ENCODE measurements at places on chromosomes 2 and 18.
A peak's percentile ranks its signal among the peaks of the same experiment; 100 is the strongest.

DNA sequence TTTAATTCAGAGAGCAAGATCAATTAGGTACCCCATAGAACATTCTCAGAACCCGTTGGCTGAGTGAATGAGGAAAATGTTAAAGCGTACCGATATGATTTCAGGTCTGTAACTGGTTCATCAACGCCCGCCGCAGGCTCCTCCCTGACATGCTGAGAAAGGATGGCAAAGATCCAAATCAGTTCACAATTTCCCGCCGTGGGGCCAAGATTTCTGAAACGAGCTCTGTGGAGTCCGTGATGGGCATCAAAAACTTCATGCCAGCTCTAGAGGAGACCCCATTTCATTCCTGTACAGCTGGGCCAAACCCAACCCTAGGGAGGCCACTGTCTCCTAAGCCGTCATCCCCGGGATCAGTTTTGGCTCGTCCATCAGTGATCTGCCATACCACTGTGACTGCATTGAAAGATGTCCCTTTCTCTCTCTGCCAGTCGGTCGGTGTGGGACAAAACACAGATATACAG is 7.3 kb downstream of the TGIF1 start:
- DNase-seq: no peak

GRCh38 chr18:75107196-75107930 is 101.6 kb downstream of the PTGR3 start:
- no peak for DNase-seq

- no peak for DNase-seq
These were observed 27.6 kb upstream of the FANCL start for GRCh38 chr2:58268685-58269084.

DNA sequence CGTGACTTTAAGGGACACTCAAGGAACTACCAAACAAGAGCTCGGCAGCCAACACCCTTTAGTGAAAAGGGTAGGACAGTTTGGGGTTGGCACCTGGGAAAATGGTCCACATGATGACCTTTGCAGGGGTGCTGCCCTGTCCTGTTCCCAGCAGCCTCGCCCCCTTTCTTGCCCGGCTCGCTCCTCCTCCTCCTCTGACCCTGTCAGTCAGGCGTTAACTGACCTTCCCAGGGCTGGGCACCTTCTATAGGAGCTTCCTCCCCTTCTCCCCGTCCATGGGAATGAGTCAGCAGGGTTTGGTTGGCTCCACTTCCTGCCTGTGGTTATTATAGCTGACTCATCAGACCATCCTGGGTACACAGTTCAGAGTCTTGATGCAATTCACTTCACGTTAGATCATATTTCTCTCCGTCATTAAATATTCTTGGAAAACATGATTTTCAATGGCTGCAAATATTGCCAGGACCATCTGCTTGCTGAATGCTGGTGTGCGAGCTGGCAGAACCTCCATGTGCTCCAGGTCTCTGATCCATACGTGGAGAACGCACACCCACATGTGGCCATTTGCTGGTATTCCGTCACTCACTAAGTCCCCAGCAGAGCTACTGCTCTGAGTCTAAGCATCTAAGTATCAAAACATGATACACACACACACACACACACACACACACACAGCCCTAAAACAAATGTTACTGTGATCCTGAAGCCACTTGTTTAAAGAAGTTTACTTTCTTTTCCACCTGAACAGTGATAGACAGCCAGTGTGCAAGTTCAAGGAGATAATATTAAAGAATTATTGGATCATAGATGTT is 185.0 kb downstream of the ANAPC1 start:
- no peak for DNase-seq

- DNase-seq: no peak
These were observed 115.3 kb downstream of the FHOD3 start for GRCh38 chr18:36412778-36413177.

GRCh38 chr2:15645720-15646385 is 54.2 kb downstream of the DDX1 start:
- DNase-seq: no peak

GRCh38 chr2:208072250-208072892 is 47.0 kb upstream of the PLEKHM3 start:
- peak; percentile 20 for DNase-seq

- DNase-seq: no peak
These were observed 138.4 kb upstream of the MYO3B start for GRCh38 chr2:170039401-170040172.

DNA sequence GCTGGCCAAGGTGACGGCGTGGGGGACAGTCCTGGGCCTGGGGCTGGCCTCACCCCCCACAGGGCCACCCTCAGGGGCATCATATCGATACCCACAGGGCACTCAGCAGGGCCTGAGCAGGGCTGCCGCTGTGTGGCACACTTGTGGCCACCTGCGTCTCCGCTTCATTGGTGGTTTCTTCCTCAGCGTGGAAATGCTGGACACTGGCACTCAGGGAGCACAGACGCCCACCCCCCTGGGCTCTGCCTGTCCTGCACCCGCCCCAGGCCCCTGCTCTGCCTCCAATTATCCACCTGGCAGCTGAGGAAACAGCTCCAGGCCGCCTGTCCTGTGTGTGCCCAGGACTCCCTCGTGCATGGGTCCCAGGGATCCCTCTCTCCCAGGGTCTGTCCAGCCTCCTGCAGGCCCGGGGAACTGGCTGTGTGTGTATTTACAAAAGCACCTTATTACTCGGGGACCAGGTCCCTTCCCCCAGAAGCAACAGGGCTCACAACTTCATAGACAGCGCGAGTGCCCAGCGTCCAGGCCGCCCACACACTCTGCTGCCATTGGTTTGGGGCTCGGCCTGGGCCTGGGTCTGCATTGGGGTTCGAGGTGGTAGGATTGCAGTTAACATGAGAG is 13.1 kb downstream of the CROCC2 start:
- DNase-seq: no peak

- DNase-seq: no peak
These were observed 325.4 kb upstream of the LINC00305 start for GRCh38 chr18:64474255-64474654.

DNA sequence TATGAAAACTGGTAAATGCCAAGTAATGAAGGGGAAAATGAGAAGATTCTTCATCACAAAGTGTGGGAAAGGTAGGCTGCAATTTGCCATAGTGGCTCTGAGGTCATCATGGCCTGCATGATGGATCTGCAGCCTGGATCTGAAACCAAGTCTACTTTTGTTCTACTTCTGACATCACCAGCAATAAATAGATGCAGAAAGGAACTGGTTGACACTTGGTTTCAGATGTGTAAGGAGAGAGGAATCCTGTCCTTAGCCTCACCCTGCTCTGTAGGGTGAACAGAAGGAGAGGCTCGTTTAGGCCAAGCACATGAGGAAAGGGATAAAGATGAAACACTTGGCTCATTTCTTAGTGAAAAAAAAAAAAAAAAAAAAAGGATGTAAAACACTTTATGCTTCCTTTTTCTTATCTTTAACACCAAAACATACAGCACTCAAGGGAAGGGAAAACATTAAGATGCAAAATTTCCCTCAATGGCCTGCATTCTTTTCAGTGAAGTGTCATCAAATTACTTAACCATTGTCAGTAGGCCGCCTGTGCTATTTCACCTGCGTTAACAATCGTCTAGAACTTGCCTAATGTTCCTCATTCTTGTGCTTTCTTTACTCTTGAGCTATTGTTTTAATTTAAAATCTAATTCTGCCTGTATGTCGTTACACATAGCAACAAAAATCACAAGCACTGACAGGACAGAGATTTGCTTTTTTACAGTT is 3.9 kb downstream of the NEB start:
- peak; percentile 15 for DNase-seq

DNA sequence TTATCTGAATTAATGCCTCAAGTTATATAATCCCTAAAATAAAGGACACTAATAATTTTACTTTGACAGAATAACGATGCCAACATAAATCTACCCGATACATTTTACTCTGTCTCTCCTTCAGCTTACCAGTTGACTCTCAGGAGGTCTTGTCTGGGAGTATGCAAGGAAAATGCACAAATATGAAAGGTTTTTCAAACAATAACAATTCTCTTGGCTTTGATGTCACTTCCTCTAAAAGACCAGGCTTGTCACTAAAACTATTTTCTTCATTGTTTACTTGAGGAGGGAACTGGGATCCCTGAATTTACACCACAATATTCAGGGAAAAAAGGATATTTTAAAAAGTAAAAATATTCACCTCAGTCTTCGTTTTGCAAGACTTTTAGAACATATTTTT is 97.2 kb downstream of the SOS1 start:
- no peak for DNase-seq

DNA sequence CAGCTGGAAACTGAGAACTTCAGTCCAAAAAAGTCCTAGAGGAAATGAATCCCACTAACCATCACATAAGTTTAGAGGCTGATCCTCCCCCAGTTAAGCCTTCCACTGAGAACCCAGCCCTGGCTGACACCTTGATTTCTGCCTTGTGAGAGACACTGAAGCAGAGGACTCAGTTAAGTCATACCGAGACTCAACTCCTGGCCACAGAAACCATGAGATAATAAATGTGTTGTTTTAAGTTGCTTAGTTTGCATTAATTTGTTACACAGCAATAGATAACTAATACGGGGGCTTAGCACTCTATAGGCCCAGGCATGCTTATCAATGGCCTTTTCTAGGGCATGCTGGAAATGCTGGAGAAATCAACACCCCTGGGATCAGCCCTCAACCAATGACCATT is 3.4 kb upstream of the ADD2 start:
- no peak for DNase-seq

DNA sequence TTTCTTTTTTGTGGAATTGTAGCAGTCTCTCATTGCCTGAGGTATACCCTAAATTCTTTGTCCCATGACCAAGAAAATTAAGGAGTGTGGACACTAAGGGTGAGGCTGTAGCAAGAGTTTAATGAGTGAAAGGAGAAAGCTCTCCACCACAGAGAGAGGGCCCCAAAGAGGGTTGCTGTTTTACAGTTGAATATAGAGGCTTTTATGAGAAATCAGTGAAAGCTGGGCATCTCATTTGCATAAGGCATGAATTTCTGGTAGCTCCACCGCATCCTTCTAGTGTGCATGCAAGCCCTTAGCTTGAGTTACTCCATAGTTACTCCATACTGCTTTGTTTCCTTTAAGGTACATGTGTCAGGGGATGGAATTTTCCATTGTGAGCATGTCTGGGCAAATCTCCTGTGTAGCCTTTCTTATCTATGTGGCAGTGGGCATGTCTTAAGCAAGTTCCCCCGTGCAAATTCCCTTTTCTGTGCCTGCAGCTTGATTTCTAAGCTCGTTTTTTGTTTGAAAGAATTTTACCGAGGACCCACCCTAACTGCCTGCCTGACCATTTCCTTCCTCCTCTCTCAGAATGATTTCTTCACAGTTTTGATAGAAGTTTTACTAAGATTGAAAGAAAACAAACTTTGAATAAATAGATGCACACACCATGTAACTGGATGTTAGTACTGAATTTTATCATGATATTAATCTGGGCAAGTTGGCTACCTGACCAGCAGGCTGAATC is 218.9 kb downstream of the PARD3B start:
- no peak for DNase-seq

- DNase-seq: no peak
These were observed 25.9 kb downstream of the MBD5 start for GRCh38 chr2:148046802-148047201.

GRCh38 chr2:107334306-107334705 is 448.3 kb upstream of the ST6GAL2 start:
- no peak for DNase-seq

Data from right renal pelvis (tissue), 4 donors.